Activated CD4-positive, alpha-beta T cell treated with anti-CD3 and anti-CD28 coated beads for 1 hour (primary cell): ENCODE measurements at places on chromosomes 6 and 20.

DNA sequence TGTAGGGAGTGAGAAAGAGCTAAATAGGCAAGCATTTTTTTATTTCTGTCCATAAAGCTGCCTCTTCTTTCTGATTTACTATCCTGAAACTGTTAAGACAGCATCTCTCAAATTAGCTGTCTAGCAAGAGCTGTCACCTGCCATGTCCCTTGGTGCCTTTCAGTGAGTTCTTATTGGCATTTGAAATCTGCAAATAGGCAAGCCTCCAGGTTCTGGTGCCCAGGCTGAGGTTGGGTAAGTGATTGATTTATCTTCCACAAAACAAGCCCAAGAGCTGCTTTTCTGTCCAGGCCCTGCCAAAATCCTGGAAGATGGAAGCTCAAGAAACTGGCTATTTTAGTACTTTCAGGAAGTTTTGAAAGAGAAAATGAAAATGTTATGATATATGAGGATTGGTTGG is 22.4 kb downstream of the MANEA start:
- no peak for DNase-seq

DNA sequence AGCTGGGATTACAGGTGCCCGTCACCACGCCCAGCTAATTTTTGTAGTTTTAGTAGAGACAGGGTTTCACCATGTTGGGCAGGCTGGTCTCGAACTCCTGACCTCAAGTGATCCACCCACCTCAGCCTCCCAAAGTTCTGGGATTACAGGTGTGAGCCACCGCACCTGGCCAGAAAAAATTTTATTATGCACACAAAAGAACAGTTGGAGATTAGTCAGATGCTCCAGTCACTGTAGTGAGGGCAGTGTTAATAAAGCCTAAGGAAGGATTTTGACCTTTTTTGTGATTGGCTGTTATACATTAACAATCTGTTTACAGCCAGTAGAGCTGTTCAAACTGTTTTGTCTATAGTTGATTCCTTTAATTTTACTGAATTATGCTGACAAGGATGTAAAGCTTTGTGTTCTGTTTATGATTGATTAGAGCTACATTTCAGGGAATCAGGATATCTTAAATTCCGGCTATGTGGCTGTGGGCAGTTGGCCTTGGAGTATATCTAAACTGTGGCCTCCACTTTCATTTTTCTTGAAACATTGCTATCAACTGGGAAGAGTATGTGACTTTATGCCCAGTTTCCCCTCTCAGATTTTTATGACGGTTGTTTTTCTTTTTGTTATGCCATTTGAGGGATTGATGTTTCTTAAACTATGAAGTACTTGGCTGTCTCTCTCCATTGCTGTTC is 9.9 kb downstream of the ZSWIM3 start:
- no peak for DNase-seq

DNA sequence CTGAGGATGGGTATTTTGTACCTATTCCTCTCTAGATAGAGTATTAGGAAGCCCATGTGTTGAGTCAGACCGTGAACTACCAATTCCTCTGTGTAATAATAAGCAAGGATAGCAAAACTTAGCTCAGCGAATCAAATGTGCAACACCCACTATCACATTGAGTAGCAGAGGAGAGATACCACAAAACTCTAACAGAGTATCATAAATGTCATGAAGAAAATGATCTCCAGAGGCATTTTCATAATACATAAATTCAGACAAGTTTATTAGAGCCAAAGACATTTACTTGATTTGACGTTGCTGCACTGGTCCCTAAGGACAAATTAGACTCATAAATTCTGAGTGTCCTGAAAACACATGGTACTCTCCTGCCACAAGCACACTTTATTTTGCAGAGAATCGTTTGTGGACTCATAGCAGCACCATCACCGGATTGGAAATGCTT is 245.2 kb downstream of the HAO1 start:
- DNase-seq = no peak

DNA sequence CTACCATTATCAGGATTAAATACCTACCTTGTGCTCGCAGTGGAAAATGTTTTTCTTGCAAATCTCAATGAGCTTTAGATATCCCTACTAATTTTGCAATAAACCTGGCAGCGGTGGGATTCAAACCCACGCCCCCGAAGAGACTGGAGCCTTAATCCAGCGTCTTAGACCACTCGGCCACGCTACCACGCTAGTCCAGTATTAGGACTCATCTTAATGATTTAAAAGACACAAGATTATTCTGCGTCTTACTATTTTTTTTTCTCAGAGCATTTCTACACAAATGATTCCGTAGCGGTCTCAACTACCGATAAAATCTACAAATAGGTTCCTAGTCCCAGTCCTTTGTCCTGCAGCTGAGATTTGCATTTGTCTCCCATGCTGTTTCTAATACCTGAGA is 35.2 kb upstream of the ZSCAN23 start:
- no peak for DNase-seq

- no peak for DNase-seq
These were observed 54.9 kb upstream of the PLEKHG1 start for GRCh38 chr6:150544793-150545192.

DNA sequence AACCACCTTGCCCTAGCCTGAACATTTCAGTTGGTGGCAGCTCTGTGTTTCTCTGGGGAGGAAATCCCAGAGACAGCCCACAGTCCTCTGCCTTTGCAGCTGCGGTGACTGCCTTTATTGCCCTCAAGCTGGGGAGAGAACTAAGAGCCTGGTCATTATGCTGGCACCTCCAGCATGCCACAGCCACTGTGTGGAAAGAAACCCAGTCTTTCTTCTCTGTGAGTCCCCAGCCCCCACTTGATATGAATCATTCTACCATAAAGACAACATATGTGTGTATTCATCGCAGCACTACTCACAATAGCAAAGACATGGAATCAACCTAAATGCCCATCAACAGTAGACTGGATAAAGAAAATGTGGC is 82.3 kb upstream of the RNF217 start:
- DNase-seq = no peak

DNA sequence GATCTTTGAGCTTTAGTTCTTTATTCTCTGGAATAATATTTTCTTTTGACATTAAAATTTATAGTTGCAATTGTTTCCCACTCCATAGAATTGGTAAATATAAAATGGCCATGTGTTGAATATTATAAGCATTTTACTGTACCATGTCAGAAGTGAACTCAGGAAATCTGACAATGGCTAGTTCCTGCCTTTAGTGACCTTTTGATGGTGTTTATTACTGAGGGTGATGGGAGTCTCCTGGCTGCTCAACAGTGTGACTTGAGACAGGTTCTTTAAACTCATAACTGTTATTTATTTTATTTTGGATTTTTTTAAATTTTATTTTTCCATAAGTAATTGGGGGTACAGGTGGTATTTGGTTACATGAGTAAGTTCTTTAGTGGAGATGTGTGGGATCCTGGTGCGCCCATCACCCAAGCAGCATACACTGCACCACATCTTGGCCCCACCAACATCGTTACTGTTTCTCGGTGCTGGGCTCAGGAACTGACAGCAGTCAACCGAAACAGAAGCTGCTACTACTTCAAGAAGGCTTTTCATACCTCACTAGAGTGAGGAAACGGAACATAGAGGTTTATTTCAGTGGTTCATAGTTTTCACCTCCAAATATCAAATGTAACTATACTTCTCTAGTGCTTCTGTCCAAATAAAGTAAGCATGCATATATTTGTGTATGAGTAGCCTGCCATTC is 90.4 kb downstream of the PLEKHG1 start:
- DNase-seq = no peak

DNA sequence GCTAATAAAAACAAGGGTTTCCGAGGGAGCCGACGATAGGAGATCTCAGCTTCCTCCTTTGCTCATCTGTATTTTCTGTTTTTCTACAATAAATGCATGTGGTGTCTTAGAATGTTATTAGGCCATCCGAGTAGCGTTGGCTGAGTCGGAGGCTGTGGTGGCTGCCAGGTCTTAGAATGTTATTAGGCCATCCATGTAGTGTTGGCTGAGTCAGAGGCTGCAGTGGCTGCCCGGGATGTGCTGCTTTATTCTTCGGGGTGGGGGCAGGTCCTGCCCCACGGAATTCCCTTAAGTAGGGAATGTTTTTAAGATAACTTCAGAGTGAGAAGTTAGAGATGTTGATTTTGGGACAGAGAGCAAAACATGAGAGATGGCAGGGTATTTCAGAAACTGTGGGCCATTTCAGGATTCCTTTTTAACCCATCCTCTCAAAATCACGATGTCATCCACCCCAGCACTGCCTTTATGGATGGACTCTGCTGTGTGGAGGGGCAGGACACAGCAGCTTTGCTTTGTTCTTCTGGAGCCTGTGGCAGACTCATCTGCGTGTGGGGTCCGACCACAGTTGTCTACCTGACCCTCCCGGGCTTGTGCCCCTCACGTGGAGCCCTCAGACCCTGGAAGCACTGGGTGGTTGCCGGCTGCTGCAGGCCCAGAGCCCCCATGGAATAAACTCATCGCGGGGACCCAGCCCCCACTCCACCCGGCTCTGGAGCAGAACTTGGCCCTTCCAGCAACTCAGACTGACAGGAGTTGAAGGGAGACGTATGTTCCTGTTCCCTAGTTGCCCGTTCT is 20.4 kb downstream of the OSBPL2 start:
- no peak for DNase-seq

GRCh38 chr20:5658912-5659345 is 91.3 kb upstream of the SHLD1 start:
- DNase-seq = peak; percentile 33

DNA sequence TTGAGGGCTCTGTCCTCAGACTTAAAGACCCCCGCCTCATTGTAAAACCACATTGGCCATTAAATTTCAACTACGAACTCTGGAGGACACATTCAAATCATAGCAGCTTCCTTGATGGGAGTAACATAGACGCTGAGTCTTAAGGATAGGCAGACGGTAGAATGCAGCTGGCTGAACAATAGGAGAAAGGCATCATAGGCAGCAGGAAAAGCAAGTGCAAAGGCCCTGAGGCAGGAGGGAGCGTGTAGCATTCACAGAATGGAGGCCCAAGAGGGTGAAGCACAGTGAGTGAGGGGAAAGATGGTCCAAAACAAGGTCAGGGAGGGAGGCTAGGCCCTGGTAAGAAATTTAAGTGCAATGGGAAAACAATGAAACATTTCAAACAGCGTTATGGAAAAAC is 8.6 kb upstream of the PFDN4 start:
- DNase-seq = no peak

DNA sequence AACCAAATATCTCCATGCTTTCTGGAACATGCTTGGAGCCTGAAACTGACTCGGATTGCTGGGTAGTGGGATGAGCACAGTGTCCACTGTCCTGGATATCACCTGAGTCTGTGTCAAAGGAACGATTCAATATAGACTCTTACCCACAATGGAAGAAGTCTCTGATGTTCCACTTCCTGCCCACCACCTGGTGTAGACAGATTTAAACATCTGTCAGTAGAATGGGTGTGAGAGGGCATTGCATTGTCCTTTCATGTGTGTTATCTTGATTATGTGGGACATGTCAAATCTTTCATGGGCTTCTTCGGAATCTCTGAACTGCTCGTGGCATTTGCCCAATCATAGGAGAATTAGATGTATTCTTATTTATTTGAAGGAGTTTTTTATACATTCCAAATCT is 20.8 kb downstream of the ULBP3 start:
- no peak for DNase-seq

GRCh38 chr6:42179945-42180313 is 6.8 kb downstream of the GUCA1A start:
- DNase-seq = no peak

DNA sequence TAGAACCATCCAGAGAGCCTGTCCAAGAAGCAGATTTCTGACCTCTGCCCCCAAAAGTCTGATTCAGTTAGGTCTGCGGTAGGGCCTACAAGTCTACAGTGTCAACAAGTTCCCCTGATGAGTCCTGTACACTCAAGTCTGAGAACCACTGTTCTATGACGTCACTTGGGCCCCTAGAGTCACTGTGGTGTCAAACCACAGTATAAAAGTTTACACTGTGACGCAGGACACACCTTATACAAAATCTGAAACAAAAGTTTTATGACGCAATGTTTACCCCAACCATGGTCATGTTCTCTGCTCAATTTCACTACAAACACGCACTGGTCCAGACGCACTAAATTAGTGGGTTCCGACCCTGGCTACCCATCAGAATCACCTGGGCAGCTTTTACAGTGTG is 17.9 kb downstream of the SLA2 start:
- DNase-seq = no peak

DNA sequence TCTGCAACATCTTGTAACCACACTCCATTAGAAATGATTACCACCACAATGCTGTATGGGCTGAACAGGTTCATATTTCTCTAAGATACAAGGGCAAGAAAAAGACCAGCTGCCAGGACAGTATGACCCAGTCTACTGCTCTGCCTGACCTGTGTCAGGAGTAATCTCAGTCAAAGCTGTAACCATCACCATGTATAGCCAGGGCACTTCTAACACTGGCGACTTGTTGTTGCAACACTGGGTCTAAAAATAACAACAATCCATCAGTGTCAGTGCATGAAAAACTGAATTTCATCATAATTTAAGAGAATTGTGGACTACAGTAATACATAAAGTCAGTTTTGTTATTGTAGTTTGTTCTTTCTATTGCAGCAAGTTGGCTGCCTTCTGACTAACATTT is 738.6 kb upstream of the ADGRB3 start:
- DNase-seq = no peak

DNA sequence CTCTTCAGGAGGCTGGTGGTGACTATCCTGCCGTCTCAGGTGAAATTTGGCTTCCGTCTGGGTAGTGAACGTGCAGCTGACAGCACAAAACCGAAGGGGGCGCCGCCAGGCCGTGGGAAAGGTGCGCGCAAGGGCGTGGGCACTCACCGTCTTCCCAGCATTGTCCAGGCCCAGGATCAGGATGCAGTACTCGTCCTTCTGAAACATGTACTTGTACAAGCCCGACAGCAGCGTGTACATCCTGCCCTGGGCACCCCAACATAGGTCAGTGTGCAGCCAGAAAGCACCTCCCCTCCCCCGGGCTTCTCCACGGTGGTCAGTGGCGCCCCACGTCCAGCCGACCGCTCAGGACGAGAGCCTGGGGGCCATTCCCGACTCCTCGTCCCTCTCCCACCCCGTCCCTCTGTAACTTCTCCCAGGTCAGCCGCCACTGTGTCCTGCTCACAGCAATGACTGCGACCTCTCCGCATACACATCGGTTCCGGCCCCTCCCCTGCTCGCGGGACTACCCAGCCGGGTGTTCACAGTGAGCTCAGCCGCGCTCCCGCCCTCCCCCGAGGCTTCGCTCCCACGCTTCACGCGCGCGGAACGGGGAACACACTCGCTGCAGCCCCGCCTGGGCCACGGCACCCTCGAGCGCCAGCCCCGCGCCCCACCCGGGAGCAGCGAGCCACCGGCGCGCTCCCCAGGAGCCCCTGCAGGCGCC is 771 bp downstream of the ARFRP1 start:
- peak; percentile 38 for DNase-seq

DNA sequence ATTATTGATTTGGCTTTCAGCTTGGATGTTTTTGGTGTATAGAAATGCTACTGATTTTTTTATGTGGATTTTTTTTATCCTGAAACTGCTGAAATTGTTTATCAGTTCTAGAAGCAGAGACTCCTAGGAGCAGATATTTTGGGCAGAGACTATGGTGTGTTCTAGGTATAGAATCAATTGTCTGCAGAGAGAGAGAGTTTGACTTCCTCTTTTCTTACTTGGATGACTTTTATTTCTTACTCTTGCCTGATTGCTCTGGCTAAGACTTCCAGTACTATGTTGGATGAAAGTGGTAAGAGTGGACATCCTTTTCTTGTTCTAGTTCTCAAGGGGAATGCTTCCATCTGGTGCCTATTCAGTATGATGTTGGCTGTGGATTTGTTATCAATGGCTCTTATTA is 370.6 kb downstream of the PHF3 start:
- no peak for DNase-seq

GRCh38 chr20:57388953-57389694 is 2.1 kb upstream of the RBM38 start:
- DNase-seq = peak; percentile 43
